ENCODE measurements at places on chromosomes 13 and 19.

DNA sequence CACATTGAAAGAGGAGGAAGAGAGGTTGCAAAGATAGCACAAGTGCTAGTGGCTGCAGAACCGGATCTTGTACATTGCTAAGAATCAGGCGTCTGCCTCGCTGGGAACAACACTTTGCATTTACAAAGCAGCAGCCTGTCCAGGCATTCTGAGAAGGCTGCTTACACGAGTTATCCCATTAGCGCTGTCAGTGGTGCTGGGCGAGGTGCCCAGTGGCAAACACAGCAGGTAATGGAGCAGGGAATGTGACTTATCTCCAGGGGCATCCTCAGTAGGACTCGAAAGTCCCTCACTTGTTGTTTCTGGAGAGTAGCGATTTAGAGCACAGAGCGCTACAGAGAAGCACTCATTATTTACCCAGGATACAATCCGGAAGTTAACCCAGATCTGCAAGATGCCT lies 209.6 kb downstream of the OLFM4 start:
- DNase-seq: no peak

GRCh38 chr13:90974249-90974975 lies 373.1 kb upstream of the MIR17HG start:
- DNase-seq: no peak

GRCh38 chr13:98438246-98439125 lies 138.4 kb downstream of the STK24 start:
- DNase-seq: no peak

DNA sequence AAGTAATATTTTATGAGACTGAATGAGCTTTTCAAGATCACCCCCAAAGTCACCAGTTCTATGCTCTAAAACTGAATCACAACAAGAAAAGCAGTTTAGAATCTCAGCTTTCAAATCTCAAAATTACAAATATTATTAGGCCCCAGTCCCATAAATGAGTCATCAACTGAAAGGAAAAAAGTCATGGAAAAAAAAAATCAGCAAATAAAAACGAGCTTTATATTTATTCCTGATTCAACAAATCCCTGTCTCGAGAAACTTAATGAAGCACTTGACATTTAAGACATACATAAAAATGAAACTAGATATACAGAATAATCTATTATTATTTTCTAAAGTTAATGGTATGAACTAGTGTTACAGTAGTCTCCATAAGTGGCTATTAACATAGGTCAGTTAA lies 203.0 kb downstream of the DIAPH3 start:
- no peak for DNase-seq

DNA sequence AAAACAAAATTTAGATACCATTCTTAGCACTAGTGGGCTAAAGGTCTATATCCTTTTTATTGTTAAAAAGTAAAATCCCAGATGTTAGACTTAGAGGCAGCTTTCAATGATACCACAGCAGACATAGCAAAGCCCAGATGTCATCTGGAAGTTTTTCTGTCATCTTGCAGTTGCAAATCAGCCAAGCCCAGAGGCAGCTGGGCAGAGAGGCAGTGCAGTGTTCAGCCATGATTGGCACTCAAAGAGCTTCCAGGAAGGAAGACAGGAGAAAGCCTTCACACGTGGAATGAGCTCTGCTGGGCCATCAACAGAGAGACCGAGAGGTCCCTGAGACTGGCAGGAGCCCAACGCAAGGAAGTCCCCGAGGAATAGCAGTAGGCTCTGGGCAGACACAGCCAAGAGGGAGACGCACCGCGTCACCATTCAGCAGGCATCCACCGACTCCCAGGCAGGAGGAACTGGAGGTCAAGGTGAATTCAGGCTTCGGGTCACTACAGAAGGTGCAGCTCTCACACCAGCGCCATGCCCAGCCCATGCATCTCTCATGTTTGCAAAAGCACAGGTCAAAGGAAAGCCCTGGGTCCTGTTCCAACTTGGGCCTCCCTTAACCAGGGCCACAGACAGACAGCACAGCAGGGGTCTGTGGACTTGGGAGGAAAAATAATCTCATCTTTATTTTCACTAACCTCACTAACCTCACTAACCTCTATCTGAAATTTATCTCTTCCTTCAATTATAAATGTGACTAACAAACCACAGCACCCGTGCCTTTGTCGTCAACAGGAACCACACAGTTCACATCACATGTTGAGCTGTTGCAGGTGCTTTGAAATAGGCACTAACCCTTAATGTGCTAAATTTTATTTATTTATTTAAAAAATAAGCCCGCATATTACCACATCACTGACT lies 54.9 kb downstream of the TUBGCP3 start:
- no peak for DNase-seq

DNA sequence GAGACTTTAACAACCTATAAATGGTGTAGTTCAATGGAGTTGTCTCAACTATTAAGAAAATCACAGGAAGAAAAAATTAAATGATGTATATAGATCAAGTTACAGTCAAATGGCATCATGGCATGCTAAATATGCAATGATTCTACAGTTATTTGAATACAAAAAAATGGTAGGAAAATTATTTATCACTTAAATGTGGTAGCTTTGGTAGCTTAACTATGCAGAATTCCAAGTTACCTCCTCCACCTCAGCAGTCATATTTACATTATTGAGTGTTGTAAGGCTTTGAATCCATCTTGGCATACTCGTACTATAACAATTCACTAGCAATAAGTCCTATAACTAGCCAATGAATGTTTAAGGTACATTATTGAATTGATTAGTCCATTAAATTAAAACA lies 36.8 kb downstream of the CAB39L start:
- DNase-seq: no peak

- no peak for DNase-seq
These were observed 7.9 kb downstream of the HPN start for GRCh38 chr19:35049456-35049855.

DNA sequence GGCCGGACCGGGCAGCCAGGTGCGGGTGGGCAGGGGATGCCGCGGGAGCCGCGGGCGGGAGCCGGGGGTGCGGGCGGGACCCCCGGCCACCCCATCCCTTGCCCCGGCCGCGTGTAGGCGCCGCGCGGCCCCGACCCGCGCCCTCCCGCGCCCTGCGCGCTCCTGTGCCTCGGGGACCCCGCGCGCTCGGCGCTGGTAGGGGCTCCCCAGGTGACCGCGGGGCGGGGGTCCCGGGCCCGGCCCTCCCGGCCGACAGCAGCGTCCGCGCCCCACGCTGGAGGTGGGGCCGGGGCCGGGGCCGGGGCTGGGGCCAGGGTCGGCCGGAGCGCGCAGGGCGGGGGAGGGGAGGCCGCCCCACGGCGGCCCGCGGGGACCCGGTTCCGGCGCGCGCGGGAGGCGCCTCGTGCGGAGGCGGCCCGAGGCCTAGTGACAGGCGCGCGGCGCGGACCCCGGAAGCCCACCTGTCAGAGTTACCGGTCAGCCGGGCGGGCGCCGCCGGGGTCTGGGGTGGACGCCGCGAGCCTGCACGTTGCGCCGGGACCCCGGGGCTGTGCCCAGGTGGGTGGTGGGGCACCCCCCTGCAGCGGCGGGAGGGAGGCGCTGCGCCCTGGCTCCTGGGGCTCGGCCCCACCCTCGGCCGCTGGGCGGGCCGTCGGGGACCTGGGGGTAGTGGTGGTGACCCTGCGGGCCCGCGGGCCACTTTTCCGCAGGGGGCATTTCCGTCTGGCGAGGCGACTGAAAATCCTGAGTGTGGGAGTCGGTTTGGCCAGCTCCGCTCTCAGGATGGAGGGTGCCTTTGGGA lies 518 bp downstream of the TFDP1 start:
- DNase-seq: no peak

DNA sequence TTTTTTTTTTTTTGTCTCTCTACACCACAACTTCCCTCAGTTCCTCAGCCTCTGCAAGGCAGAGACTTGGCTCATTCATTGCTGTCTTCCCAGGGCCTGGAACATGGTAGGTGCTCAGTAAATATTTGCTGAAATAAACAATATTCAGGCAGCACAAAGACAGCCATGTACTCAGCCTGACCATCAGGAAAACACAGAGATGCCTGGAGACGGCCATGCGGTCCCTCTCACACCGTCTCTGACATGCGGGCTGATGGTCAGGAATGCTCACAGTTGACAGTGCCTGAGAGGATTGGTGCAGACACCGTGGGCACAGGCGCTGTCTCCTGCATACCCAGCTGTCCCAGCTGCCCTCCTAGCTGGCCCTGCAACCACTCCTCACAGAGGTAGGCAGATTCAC lies 924 bp downstream of the PRAM1 start:
- DNase-seq: no peak

GRCh38 chr13:110444226-110444653 lies 117.3 kb downstream of the RAB20 start:
- no peak for DNase-seq

DNA sequence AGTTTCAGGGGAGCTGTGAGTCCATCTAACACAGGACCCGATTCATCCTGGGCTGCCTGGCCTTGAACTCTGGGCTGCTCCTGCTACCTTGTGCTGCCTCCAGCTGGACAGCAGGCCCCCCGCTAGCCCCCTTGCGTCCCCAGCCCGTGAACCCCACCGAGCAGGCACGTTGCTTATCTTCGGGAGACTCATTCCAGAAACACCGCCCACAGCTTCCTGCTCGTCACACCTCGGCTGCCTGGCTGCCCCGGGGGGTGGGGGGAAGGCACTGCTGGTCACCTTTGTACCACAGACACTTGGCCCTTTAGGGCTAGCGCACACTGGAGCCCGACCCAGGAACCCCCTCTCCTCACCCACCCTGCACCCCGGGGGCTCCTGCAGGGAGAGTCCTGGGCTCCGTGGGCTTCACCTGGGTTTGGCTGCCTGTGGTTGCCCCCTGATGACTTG lies 48.1 kb downstream of the CRTC1 start:
- DNase-seq: no peak

GRCh38 chr19:4709440-4710280 lies 14.0 kb downstream of the DPP9 start:
- DNase-seq: no peak

All from glomerular endothelial cell (primary cell).